Muscle of leg (tissue), 16 donors: ENCODE measurements at places on chromosomes 12 and 14. TPM values are rescaled to one million over a fixed set of nuclear protein-coding genes. Genes with fewer than 3 reads are reported as not detected.

The AVPR1A gene
- total RNA-seq: 11.7 TPM

DNA sequence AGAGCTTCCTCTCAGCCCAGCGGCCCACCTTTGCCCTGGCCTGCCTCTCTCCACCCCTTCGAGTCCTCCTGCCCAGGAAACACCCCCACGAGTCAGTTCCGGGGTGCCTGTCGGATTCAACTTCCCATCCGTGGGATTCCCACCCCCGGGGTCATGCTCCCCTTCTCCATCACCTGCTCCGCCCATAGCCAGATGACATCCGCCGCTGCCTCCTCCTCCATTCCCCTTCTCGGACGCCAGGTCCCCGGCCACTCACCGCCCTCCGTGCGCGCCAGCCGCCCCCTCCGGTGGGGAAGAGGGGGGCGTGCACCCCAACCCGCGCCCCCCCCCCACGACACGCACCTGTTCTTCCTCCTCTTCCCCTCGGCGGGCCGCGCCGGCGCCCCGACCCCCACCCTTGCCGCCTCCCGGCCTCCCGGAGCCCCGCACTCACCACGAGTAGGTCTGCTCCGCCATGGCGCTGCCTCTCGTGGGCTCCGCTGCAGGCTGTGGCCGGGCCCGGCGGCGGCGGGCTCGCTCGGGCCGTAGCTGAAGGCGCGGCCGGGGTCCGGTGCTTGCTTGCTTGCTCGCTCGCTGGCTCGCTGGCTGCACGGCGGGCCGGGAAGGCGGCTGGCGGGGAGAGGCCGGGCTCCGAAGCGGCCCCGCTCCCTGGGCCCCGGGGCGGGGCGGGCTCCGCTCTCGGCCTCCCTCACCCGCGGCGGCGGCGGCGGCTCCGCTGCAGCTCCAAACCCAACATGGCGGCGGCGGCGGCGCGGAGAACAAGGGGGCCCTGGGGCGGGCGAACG lies 554 bp downstream of the SPPL3 start:
- peaks cover 5% of the 10 kb centered on the region for H3K36me3 ChIP-seq
- peak overlapping the region; percentile 86 for H3K4me3 ChIP-seq
- peak; percentile 62 for DNase-seq
- peaks cover 15% of the 10 kb centered on the region for H3K4me1 ChIP-seq
- H3K27ac ChIP-seq: peak overlapping the region; percentile 67
- no peaks in the 10 kb centered on the region for H3K27me3 ChIP-seq

DNA sequence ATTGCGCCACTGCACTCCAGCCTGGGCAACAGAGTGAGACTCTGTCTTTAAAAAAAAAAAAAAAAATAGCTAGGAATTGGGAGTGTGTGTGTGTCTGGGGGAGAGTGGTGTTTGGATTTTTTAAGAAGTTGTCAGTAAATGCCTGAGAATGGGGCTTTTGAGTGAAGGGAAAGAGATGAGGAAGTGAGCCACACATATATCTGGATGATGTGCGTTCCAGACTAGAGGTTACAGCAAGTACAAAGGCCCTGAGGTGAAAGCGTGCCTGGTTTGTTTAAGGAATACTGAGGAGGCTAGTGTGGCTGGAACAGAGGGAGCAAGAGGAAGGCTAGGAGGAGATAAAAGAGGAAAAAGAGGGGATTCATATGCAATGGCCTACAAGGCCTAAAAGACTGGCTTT lies 70.0 kb downstream of the PAPLN start:
- no peak for DNase-seq
- H3K27ac ChIP-seq: no peak overlapping the region
- H3K4me3 ChIP-seq: no peak overlapping the region
- no peaks in the 10 kb centered on the region for H3K27me3 ChIP-seq
- peaks cover 5% of the 10 kb centered on the region for H3K36me3 ChIP-seq

The GLIPR1 gene
- total RNA-seq: 11.3 TPM
